Substantia nigra (tissue), 51 donors: ENCODE measurements at places on chromosomes 13 and 19.

DNA sequence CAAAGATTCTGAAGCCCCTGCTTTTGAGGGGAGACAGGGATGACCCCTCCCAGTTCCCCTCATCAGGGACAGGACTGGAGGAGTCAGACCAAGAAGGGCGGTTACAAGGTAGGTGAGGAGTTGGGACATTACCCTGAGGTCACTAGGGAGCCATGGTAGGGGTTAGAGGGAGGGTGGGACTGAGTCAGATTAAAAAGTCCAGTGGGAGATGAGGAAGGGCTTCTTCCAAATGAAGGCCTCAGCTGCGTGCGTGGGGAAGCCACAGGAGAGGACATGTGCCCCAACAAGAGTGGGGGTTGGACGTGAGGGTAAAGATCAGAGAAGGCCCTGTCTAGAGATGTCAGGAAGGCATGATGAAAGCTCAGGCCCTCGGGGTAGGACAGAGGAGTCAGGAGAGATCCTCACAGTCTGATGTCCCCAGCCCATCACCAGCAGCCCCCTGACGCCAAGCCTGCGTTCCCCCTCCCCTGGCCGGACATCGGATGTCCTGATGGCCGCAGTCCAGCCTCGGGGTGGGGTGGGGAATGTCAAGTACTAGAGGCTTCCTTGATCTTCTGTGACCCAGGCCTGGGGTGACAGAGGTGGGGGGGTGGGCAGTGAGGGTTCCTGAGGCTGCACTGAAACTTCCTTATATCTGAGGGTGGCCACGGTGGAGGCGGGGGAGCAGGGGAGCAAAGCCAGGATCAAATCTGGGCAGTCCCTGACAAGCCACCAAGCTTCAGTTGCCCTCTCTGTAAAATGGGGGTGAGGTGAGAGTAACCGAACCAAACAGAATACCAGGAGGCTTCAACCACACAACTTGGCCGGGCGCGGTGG is 6.5 kb upstream of the MFSD12 start:
- no peak for DNase-seq

- DNase-seq, result no peak
Observed at GRCh38 chr13:61685682-61686012, 270.0 kb upstream of the PCDH20 start.

GRCh38 chr13:44311011-44311780 is 62.4 kb upstream of the SERP2 start:
- no peak for DNase-seq

- no peak for DNase-seq
Observed at GRCh38 chr19:39351537-39352064, 9.4 kb downstream of the SAMD4B start.

- DNase-seq, result no peak
Observed at GRCh38 chr19:44635581-44636438, 7.9 kb upstream of the PVR start.

GRCh38 chr13:44165221-44165888 is 208.3 kb upstream of the SERP2 start:
- no peak for DNase-seq

DNA sequence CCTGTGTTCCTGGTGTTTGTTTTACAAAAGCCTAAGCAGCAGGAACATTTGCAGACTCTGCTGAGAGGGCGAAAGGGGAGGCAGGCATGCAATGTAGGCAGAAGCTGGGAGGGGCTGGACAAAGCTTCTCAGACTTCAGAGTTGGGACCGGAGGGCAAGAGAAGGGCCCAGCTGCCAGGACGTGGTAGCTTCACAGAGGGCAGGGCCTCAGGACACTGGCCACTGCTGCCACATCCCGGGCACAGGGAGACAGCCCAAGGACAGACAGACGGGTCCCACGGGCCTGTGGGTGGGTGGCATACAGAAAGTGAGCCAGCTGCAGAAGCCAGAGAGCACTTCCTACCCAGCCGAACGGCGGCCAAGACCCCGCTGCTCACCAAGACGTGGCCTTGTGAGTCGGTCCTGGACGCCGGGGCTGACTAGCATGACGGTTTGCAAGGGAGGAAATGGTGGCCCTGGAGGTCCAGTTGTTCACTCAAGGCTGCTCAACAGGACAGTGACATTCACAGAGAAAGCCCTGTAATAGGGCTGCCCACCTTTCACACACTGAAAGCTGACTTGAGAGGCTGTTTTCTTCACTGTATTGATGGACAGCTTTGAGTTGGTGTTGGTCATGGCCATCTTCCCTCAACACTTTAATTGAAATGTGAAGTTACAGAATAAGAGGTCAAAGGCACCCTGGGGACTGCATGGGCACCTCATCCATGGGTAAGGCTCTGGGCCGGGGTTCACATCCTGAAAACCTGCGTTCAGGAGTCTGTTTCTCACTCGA is 23.7 kb upstream of the TFDP1 start:
- DNase-seq, result no peak

- DNase-seq, result no peak
Observed at GRCh38 chr13:52906122-52906903, 57.9 kb upstream of the PCDH8 start.

DNA sequence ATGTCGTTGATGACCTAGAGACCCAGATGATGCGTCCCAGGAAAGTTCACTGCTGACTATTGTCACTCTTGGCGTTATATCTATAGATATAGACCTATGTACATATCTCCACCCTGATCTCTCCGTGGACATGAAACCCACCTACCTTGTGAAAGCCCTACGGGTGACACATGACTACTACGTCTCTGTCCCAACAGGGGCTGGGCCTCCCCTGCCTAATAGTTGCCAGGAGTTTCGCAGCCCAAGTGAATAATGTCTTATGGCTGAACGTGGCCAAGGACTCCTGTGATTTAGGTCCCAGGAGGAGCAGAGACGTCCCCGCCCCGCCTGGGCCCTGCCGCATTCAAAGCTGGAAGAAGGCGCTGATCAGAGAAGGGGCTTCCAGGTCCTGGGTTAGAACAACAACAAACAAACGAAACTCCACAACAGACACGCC is 4.9 kb upstream of the POU4F1 start:
- DNase-seq, result no peak
